Epithelial cell of proximal tubule (primary cell): ENCODE measurements at places on chromosomes 1 and 21. TPM values are rescaled to one million over a fixed set of nuclear protein-coding genes. Genes with fewer than 3 reads are reported as not detected.
A peak's percentile ranks its signal among the peaks of the same experiment; 100 is the strongest.

DNA sequence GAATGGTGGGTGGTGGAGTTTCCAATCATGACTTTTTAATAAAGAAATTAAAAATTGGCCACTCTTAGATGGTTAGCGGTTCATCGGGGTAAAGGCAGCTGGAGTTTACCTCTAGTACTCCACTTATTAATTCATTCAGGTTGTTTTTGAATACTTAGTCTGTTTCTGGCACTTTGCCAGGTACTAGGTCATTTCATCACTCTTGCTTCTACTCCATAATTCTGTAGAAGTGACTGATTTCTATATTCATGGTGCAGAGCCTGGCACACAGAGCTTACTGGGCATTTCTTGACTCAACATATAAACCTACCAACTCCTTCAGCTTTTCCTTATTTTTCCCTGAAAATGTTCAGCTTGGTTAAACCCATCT is 31.5 kb downstream of the FOXD2 start:
- no peak for DNase-seq

Gene NGF
- 2.0 and 2.7 TPM in 2 replicates for total RNA-seq

- DNase-seq: no peak
These were observed 110.5 kb downstream of the NGF start for GRCh38 chr1:115227346-115228082.

DNA sequence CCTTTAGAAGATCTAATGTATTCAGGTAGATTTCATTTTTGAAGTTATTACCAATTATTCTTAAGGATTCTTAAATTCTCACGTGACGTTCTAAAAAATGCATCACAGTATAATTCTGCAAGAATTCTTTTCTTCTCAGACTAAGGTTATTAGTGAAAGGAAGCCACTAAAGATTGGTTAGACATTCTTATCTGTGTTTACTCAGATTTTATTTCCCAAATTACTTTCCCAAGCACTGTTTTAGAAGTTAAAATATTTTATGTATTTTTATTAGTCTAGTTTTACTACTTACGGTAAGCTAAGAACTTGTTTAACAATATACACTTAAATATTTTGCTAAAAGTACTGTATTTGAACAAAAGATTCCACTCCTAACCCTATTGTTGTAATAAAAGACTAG is 28.4 kb downstream of the AGO3 start:
- no peak for DNase-seq

Gene KIF17
- 1.8 and 3.3 TPM in 2 replicates for total RNA-seq

GRCh38 chr1:243447347-243447746 is 191.5 kb downstream of the SDCCAG8 start:
- DNase-seq: no peak

DNA sequence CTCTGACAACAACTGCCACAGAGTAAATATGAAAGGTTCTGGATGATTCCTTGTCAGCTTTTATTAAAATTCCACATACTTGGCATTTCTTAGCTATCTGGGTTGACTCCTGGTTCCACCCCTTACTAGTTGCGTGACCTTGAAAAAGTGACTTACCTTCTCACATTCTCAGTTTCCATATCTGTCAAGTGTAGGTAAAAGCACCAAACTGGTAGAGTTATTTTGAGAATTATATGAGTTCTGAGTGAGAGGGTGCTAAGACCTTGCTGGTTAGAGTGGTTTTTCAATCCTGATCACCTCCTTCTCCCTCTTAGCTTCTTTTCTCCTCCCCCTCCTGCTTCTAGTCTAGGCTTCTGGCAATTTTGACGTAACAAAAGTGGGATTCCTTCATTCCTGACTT is 83.4 kb upstream of the ABCD3 start:
- no peak for DNase-seq

Gene OLFML2B
- 1.7 and 9.0 TPM in 2 replicates for total RNA-seq

Gene GBP6
- total RNA-seq: 0.40 and 0.65 TPM in 2 replicates

- DNase-seq: no peak
These were observed 14.4 kb downstream of the C1orf159 start for GRCh38 chr1:1101503-1101902.

- DNase-seq: peak; percentile 77
These were observed 27.2 kb upstream of the TDRD10 start for GRCh38 chr1:154474802-154475201.

Gene HAO2
- total RNA-seq: not detected in 2 replicates

DNA sequence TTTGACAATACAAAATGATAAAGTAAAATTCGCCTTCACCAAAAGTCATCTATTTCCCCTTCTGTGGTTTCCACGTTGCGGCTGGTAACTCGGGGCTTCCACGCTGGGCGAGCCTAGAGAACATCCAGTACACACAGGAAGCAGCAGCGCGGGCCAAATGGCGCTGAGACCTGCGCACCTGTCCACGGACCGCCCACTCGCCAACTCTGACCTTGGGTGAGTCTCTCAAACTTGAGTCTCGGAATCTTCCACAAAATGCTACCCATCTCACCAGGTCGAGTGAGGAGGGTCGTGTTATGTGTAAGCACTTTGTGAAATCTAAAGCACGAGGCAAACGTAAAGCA is 820 bp upstream of the TTF2 start:
- no peak for DNase-seq

Gene SPATA46
- total RNA-seq: not detected in 2 replicates

- no peak for DNase-seq
These were observed 418.5 kb downstream of the RWDD3 start for GRCh38 chr1:95652423-95652965.

- DNase-seq: no peak
These were observed 165.3 kb downstream of the PGBD5 start for GRCh38 chr1:230260831-230261230.

DNA sequence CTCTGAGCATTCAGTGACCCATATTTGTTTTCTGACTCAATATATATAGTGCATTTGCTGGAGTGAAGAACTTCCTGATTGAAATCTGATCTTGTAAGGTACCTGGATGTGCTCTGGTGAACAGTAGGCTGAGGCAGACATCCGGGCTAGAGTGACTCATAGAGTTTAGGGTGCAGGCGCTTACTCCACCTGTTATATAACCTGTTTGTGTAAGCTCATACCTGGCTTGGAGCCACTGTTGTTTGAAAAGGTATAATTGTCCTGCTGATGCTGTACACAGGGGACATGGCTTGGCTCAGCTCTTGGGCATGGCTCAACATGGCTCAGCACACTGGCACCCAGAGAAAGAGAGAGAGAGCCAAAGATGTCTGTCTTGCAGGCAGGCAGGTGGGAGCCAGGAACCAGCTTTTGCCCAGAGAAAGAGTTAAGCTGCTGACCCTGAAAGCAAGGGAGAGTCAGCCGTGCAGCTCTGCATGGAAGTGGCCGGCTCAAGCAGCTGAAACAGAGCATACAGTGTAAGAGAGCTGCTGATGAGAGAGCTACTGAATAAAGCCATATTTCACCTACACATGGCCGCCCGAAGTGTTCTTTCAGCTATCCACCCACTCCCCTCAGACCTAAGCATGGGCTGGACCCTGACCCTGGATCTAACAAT is 43.2 kb downstream of the GJA5 start:
- peak; percentile 94 for DNase-seq

Gene KRTAP19-3
- not detected in 2 replicates for total RNA-seq

Gene CASP9
- 10.3 and 24.2 TPM in 2 replicates for total RNA-seq

DNA sequence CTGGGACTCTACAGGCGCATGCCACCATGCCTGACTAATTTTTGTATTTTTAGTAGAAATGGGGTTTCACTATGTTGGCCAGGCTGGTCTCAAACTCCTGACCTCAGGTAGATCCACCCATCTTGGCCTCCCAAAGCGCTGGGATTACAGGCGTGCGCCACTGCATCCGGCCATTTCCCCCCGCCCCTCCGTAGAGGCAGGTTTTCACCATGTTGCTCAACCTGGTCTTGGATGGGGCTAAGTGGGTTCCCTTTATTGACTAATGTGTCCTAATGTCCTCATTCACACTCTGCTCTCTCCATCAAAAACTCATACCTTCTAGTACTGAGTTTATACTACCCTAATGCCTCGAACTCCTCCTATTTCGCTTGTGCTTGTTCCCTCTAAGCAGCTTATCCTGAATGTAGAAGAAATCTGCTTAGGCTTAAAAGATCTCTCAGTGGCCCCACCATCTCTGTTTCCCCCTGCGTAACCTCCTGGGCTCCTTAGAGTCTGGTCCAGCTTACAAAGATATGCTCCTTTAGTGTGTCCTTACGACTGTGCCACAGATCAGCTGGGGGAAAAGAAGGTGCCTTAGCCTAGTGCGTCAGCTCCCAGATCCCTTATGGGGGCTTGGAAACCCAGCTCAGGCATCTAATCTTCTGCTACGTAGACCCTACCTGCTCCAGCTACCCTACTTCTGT is 8.0 kb downstream of the GNAT2 start:
- no peak for DNase-seq

DNA sequence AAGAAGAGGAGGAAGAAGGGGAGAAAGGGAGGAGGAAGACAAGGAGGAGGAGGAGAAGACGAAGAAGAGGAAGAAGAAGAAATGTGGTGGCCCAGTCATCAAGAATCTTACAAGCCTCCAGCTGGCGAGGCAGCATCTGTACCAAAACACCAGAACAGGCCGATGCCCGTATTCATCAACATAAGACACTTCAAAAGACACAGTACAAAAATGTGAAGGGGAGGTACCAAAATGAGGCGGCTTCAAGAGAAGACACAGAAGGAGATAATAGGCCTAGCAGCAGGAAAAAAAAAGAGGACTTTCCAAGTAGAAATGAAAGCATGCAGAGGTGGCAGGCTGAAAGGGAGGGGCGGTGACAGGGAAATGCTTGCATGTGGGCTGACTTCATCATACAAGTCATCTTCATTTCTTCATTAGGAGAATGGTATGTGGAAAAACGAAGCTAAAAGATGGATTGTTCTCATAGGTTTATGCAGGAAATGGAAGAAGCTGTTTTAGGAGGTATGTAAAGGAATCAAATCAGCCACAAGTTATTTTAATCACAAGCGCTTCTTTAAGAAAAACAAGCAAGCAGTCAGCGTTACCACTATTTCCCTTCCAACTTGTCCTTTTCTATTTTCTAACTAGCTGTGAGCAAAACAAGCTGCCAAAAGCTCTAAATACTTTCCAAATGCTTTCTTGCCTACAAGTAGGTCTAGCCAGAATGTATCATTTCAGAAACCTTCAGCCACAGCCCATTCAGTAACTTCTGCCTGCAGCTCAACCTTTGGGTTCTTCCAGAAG is 192.3 kb downstream of the SLC45A1 start:
- DNase-seq: no peak

Gene USP24
- 19.7 and 24.0 TPM in 2 replicates for total RNA-seq

GRCh38 chr1:39701049-39701439 is 9.8 kb upstream of the HPCAL4 start:
- no peak for DNase-seq

Gene SELENBP1
- total RNA-seq: 2.7 and 5.9 TPM in 2 replicates

Gene OR2W3
- total RNA-seq: 2.2 TPM in 1 of 2 replicates, not detected in the other

Gene DPH5
- 14.2 and 38.8 TPM in 2 replicates for total RNA-seq

DNA sequence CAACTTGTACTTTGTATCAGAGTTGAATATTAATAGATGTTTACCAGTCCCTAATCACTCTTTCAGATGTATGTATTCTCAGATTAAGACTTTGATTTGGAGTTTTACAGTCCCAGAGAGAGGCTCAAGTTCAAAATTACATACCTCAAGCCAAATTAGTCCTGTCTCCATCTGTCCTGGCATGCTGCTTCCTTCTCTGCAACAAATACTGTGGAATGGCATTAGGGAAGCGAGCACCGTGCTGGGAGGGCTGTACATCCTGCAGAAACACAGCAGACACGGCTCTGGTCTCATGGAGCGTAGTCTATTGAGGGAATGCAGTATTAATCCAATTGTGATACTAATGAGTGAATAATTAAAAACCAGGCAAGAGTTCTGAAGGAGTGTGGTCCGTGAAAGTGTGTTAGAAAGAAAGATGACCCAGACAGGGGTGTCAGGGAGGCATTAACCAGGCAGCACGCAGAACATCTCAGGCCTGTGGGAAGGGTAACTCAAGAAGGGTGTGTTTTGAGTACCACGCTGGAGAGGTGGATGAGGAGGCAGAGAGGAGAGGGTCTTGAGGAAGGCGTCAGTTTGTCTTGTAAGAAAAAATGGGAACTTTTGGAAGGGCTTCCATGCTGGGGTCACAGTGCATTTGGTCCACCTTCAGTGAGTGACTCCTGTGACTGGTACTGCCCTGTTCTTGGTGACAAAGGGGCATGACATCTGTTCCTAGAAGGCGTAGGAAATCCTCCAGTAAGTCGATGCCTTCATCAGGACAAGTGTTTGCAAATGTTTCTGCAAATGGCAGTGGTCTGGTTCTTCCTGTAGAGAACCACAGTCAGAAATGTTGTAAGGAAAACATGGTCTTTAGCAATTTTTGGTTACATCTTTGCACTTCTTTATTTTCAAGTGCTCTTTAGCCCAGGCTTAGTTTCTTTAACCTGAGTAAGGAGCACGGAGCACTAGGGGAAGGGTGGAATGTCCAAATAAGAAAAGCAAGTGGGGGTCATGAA is 1.6 kb downstream of the RAB4A start:
- no peak for DNase-seq

DNA sequence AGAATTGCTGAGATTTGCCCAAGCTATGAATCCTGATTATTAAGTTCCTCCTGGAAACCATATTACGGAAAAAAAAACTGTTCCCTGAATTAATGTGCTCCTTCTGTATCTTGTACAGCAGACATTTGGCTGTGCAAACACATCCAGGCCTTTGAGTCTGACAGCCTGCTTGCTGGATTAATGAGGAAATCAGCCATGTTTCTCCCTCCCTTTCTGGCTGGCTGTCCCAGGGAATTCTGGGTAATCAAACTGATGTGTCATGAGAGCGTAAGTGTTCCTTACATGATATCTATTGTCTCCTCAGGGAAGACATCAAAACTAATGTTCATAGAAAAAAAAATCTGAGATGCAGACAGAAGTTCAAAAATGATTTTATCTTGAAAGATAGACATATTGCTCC is 18.8 kb downstream of the PGBD5 start:
- no peak for DNase-seq

Gene LPAR3
- 1.2 and 1.8 TPM in 2 replicates for total RNA-seq

DNA sequence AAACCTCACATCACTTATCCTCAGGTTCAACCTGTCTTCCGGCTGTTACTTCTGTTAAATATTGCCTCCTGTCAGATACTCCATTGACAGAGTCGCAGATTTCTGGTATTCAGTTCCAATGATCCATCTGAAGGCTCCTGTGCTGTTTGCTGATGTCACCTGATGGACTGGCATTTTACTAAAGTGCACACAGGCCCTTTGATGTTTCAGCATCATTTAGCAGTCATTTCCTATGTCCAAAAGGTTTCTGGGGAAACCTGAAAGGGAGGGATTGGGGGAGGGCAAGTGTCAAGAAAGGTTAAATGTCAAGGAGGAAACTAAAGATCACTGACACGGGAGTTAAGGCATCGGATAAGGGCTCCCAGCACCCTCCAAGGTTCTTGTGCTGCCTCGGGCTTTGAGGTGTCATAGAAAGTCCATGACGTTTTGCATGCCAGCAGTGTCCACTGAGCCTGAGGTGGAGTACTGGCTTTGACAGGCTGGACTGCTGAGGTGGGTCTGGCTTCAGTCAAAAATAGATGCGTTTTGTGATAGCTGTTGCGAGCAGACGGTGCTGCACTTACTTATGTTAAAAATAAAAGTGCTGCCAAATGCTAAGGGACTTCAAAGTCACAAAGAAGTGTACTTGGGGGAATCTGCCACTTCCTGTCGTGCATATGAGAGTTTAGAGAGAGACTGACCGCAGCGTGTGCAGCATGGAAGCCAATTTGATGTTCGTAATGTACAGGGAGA is 30.8 kb downstream of the XCL2 start:
- DNase-seq: no peak

GRCh38 chr1:17371896-17372295 is at the start of gene PADI6:
TSS of gene PADI6 (plus strand) at chr1:17372196. CDS start at chr1:17372246, 50 bp downstream.
- no peak for DNase-seq

- peak; percentile 13 for DNase-seq
These were observed 52.1 kb downstream of the SYDE2 start for GRCh38 chr1:85148524-85149250.

Gene C1orf226
- total RNA-seq: 2.5 and 5.9 TPM in 2 replicates
